AG09309 (cell line): ENCODE measurements at places on chromosomes 6 and 20.

DNA sequence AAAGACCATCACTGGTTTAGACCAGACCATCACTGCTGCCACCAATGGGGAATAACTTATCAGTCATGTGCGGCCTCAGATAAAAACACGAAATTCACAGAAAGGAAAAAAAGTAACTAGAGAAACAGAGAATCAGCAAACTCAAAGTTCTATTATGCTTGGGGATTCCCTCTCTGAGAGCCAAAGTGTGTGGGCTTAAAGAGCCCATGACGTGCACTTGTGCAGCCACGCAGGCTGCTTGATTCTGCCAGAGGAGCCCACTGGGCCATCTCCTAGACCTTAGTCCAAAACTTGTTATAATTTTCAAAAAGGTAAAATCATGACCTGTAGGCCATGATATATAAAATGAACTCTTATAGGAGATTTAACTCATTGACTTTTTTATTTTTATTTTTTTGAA is 15.2 kb downstream of the RAB44 start:
- DNase-seq: no peak

DNA sequence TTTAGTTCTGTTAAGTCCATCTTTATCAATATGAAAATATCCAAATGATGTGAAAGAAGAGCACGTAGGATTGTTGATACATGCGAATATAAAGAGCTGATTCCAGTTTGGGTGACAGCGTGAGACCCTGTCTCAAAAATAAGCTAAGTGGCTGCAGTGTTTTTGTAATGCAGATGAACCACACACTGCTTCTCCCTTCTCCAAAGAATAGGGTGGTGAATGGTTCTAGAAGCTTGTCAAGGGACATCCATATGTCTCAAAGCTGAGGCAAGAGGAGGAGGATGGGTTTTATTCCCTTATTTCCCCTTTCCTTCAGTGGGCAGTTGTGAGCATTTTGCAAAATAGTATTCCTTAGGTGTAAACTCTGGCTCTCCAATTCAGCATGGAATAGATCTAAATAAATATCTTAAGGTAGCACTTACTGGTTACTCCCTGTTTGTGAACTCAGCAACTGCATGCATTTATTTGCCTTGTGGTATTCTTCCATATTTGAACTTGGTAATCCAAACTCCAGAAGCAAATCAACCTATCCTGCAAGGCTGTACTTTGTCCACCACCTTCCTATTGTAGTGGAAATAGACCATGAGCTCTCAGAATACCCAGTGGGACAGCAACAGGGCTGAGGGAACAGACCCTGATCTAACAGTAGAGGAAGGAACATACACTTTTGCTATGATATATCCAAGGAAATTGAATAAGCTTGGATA is 38.0 kb downstream of the XRN2 start:
- no peak for DNase-seq

GRCh38 chr20:13219327-13220193 is 1.5 kb upstream of the ISM1 start:
- no peak for DNase-seq

GRCh38 chr6:21188505-21189223 is 404.9 kb upstream of the SOX4 start:
- no peak for DNase-seq
